ENCODE measurements at places on chromosomes 7 and 10.

DNA sequence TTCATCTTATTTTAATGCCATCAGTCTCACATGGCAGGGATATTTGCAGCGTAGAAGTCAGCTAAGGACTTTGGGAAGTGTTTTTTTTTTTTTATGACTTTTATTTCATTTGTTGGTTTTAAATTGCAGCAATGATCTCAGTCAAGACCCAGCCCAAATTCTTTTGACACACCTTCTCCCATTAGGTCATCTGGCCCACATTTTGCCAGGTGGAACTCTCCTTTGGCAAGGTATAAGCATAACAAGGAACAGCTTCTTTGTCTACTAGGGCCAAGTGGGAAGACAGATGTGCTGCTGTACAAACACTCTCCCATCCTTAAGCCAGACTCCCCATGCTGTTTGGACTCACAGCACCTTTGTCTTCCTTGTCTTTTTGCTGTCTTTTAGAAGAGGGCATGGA, 41.8 kb downstream of the PLEKHA8 start:
- DNase-seq = no peak

GRCh38 chr7:84841809-84842208, 345.0 kb downstream of the SEMA3D start:
- no peak for DNase-seq

DNA sequence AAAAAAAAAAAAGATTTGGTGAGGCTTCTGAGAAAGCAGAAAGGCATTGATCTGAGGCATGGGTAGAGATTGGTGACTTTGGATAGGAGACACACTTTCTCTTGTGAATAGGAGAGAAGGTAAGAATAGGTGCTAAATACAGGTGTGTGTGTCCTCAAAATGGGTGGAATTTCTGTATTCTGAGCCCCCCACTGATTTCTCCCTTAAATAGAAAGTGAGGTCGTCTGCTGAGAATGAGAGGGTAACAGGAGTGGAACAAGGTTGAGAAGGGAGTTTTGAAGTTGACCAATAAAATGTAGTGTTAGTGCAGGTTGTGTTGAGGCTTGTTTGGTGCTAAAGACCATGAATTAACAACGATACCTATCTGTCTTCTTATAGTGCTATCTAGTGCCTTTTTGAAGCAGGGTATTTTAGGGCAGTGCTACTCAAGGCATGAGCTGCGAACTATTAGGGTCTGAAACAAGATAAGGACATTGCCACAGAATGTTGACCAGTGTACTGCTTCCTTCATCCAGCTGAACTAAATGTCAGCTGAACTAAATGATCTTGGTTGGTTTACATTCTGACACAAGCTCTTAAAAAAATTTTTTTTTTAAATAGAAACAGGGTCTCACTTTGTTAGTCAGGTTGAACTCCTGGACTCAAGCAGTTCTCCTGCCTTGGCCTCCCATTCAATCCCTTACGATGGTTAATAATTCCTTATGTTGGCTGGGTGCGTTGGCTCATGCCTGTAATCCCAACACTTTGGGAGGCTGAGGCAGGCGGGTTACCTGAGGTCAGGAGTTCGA, 12.4 kb downstream of the TRIM24 start:
- DNase-seq = no peak

DNA sequence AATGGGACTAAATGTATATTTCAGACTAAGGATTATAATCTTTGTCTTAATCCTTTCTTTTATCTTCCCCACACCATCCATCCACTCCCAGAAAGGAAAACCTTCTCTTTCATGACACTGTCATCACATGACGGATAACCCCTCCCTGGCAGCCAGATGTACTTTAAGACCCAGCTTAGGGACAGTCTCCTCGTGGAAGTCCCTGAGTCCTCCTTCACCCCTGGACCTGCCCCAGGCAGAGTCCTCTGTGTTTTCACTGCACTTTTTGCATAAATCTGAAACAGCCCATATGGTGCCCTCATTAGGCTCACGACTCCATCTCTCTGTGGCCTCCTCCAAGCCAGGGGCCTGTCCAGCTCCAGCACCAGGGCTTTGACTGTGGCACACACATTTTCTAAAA, 16.0 kb downstream of the NRAP start:
- DNase-seq = no peak

DNA sequence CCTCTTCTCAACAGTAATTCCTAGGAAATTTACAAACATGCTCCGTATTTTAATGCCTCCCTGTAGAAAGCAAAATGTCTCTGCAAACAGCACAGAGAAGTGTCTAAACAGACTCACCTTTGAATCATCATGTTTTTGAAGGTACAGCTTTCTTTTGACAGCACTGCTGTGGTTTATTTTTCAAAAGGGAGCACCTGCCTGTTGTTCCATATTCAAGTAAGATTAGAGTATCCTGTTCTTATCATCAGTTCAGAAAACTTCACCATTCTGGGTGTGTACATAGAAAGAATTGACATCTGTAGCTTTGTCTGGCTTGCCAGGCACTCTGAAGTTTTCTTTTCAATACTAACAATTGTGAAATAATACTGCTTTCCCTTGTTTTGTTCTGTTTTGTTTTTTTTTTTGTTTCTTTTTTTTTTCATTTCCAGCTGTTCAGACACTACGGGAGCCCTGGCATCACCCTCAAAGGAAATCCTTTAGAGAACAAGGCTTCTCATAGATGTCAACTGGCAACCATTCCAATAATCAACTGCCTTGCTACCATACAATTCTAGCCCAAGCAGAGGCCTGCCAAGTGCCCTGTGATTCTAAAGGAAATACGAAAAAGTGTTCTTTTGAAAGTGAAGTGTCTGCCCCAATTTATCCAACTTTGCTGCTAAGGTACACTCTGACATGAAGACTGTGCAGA, 275.9 kb downstream of the PRPF18 start:
- no peak for DNase-seq

DNA sequence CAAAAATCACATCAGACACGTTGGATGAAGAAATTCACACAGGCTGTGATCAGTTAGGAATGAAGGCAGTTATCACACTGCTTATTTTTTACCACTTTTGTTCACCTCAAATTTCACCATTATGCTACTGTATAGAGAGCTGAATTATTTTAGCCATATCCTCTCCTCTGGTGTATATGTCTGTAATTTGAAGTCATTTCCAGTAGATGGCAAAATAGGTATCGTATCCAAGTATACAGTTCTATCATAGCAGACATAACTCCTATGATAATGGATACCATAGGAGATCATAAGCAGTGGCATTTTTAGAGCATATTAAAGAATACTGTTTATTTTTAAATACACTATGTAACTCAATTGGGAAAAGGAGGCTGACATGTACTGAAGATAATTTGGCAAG, 909.7 kb downstream of the DNAJB9 start:
- DNase-seq = no peak

DNA sequence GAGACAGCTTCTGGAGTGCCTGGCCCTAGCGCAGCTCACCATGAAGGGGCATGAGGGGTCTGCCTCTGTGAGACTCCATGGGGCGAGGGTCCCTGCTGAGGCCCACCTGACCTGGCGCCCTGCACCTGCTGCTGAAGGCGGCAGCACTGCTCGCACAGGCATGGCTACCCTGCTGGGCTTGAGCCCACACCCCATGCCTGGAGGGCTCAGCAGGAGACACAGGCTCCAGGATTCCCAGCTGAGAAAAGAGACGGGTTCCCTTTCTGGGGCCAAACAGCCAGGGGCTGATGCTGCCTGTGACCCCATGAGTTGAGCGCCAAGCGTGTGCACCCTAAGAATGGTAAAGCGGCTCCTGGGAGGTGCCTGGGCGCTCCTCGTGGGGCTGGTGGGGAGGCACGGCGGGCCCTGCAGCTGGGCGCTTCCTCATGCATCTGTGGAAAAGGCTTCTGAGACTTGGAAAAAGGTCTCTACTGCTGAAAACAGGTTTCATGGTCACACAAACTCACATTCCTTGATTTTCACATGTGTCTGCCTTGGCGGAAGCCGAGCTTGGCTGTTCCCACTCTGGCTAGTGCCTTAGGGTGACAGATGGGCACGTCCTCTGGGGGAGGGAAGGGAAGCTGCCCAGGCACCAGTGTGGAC, 233.4 kb downstream of the ZMYND11 start:
- DNase-seq = no peak

DNA sequence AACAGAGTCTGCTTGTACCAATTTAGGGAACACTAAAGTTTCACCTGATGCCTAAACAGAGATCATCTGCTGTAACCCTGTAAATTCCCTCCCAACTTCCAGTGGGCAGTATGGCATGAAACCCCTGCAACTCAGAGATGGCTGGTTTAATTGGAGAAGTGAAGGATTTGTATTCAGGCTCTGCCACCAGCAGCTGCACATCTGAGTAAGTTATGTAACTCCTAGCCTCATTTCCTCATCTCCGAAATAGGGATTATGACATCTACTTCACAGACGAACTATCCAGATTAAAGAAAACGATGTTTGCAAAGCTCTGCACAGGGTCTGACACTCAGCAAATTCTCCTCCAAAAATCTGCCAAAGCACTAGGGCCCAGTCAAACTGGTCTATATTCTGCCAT, 493.0 kb downstream of the KCNMA1 start:
- DNase-seq = no peak

- DNase-seq = no peak
Observed at GRCh38 chr7:64314566-64314965, 805 bp downstream of the ZNF736 start.

DNA sequence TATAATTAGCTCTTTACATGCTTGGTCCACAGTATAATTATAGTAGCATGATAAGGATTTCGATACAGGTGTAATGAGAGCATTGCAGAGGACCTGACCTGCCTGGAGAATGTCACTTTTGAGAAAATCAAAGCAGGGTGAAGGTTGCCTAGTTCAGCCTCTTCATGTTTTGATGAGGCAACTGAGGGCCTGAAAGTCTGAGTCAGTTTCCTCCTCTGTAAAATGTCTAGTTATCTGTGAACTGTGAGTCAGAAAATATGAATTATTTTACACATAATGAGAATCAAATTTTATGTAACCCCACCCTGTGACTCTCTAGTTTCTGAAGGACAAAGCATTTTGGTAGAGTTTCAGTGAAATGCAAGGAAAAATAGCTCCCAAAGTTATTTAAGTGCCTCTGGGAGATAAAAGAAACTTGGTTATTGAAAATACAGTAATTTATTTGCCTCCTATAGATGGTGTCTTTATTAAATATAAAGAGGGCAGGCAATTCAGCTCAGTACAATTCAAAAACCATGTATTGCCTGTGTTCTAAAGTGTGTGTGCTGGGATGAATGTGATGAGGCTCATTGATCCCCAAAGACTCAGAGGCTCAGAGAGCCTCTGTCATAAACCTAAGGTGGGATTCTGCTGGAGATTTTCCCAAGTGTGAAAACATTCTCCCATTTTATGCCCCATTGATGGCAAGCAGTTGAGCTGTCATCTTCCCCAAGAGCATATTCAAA, 37.3 kb upstream of the SAMD9L start:
- DNase-seq = no peak

GRCh38 chr10:99880080-99880835, 97.8 kb downstream of the ABCC2 start:
- DNase-seq = no peak

- DNase-seq = no peak
Observed at GRCh38 chr10:97169911-97170693, 15.7 kb downstream of the SLIT1 start.

DNA sequence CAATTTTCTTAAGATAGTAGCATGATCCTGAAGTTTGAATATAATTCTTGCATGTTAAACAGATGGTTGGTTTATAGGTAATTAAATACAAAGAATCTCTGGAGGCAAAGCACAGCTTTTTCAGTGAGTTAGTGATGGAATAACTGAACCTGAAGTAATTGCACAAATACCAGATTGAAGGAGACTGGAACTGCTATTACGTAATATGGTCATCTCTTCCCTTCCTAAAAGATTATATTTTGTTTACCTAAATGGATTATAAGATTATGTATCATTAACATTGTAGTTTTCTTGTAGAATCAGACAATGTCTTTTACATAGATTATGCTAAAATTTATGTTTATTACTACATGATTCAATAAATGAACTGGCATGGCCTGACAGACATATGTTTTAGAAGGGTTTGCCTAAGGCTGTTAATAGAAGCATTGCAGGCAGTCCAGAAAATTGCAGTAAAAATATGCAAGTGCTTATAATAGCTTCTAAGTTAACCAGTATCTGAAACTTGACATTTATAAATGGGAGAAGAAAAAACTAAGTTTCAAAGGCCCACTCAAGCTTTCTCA, 35.8 kb upstream of the GPR37 start:
- DNase-seq = no peak

- no peak for DNase-seq
Observed at GRCh38 chr10:108653531-108653930, 1269.8 kb downstream of the XPNPEP1 start.

GRCh38 chr7:100867040-100867775, at the start of gene TRIP6:
TSS of gene TRIP6 (plus strand) at chr7:100867387. CDS start at chr7:100867498, 111 bp downstream.
- peak; percentile 68 for DNase-seq

DNA sequence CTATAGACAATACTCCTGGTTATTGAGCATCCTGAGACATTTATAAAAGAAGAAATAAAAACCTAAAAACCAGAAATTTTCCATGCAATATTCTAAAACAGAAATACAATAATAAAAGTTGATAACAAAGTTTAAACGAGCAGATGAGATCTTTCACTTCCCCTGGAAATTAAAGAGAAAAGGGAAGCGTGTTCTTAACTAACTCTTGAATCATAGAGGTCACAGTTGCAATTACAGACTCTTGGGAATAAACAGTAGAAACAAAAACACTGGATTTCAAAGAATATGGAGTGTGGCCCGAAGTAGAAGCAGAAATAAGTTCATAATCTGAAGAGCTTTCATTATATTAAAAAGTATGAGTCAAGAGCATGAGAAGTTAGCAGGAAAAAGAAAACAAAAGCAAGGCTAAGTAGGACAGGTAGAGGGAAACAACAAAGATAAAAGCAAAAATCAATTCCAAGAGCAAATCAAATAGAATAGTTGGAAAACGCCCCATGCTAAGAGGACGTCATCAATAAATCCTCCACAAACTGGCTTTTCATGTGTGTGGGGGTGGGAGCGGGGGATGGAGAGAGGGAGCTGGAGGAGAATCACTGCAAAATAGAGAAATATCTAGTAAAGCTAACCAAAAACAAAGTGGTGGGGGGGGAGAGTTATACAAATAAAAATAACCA, 55.2 kb upstream of the C10orf71 start:
- DNase-seq = no peak

DNA sequence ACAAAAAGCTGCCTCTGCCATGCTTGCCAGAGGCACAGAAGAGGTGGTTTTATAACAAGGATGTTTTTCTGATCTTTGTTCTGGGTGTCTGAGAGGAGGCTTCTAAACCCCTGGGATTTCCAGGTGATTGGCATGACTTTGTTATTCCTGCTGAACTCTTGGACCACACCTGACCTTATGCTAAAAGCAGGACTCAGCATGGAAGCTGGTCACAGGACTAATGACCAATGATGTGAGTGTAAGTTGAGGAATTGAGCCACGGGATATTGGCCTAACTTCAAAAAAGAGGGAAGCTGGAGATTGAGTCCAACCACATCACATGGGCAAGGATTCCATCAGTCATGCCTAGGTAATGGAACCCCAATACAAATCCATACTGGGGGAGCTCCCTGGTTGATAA, 437.9 kb downstream of the POM121L12 start:
- no peak for DNase-seq
